ENCODE measurements at places on chromosomes 2 and 18. TPM values are rescaled to one million over a fixed set of nuclear protein-coding genes. Genes with fewer than 3 reads are reported as not detected.

DNA sequence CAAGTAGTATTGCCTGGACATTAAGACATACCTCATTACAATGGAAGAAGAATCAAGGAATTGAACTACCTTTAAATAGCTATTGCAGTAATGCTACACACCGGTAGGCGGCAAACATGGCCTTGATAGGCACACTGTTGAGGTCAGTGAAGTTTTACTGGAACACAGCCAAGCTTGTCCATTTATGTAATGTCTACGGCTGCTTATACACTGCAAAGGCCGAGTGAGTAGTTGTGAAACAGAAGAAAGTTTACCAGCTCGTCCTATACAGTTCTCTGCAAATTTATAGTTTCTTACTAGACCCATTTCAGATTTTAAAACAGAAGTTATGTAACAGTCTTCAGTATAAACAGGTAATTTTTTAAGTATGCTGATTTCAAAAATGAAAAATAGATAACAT is 38.8 kb downstream of the PPP4R1 start:
- peak; percentile 59 for DNase-seq

- DNase-seq, result no peak
These were observed 94.9 kb downstream of the COBLL1 start for GRCh38 chr2:164746713-164747112.

- DNase-seq, result no peak
These were observed 16.4 kb upstream of the ARMC9 start for GRCh38 chr2:231181860-231182512.

GRCh38 chr2:12543978-12544558 is 172.7 kb upstream of the TRIB2 start:
- no peak for DNase-seq

DSC2 gene
- 34.2 TPM for polyA plus RNA-seq

GALNT14 gene
- 38.5 TPM for polyA plus RNA-seq

HOXD1 gene
- polyA plus RNA-seq, result 9.2 TPM
